ENCODE measurements at places on chromosomes 2 and 18. TPM values are rescaled to one million over a fixed set of nuclear protein-coding genes. Genes with fewer than 3 reads are reported as not detected.

EFR3B gene
- 1.5 TPM for total RNA-seq

DOK6 gene
- total RNA-seq: 1.2 TPM

CFAP53 gene
- not detected for total RNA-seq

FARSB gene
- total RNA-seq: 13.3 TPM

HRH4 gene
- not detected for total RNA-seq

TSHZ1 gene
- 23.3 TPM for total RNA-seq

CDH19 gene
- total RNA-seq: 18.2 TPM

- H3K27ac ChIP-seq: no peak overlapping the region
- H3K36me3 ChIP-seq: no peaks in the 10 kb centered on the region
- no peak for DNase-seq
- H3K4me3 ChIP-seq: no peak overlapping the region
- H3K27me3 ChIP-seq: no peaks in the 10 kb centered on the region
Observed at GRCh38 chr2:22626621-22627020, 758.4 kb upstream of the KLHL29 start.

DNA sequence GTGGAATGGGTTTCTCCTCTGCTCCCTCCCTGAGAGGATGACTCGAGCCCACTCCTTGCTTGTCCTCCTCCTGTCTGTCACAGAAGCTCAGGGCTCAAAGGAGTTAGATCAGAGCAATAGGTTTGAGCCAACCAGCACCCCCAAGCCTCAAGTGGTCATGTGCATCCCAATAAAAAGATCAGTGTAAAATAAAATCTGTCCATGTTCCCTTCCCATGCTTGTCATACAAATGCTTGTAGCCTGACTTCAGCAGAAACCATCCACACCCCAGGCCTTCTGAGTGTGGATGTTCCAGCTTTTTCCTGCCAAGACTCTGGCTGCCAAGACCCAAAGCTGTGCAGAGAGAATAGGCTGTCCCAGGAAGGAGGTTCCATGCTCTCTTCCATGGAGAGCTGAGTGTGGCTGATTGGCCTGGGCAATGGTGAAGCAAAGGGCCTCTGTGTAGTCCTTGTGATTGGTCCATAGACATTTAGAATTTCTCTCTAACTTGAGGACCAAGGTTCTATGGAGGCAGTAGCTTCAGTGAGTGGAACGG lies 67.4 kb downstream of the GYPC start:
- no peak overlapping the region for H3K4me3 ChIP-seq
- H3K27me3 ChIP-seq: no peaks in the 10 kb centered on the region
- no peak for DNase-seq
- peaks cover 12% of the 10 kb centered on the region for H3K4me1 ChIP-seq
- H3K27ac ChIP-seq: peak overlapping the region; percentile 12

DNA sequence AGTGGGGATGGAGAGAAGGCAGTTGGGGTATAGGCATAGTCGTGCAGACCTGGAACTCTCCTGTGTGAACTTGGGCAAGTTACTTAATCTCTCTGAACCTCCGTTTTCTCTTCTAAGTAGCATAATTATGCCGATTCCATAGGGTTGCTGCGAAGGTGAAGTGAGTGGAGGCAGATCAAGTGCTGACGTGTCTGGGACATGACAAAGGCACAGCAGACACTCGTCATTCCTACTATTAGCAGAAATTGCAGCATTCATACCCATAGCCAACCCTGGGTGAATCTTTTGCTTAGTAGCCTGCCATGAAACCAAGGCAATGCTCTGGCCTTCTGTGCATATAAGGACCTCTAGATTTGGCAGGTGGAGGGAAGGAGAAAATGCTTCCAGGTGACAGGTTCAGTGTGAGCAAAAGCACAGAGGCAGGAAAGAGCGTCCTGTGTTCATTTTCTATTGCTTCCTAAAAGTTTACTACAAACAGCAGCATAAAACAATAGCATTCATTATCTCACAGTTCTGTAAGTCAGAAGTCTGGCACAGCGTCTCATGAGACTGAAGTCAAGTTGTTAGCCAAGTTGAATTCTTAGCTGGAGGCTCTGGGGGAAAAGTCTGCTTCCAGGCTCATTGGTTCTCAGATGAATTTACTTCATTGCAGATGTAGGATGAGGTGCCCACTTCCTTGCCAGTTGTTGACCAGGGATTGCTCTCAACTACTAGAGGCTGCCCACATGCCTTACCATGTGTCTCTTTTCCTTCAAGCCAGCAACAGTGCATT lies 77.8 kb downstream of the CTIF start:
- peaks cover 10% of the 10 kb centered on the region for H3K36me3 ChIP-seq
- no peaks in the 10 kb centered on the region for H3K27me3 ChIP-seq
- H3K4me1 ChIP-seq: no peaks in the 10 kb centered on the region
- H3K27ac ChIP-seq: no peak overlapping the region
- no peak overlapping the region for H3K4me3 ChIP-seq

GRCh38 chr2:45823723-45824206 lies 172.3 kb downstream of the PRKCE start:
- H3K4me1 ChIP-seq: peaks cover 69% of the 10 kb centered on the region
- no peaks in the 10 kb centered on the region for H3K27me3 ChIP-seq
- no peak for DNase-seq
- H3K36me3 ChIP-seq: no peaks in the 10 kb centered on the region
- H3K4me3 ChIP-seq: no peak overlapping the region

DNA sequence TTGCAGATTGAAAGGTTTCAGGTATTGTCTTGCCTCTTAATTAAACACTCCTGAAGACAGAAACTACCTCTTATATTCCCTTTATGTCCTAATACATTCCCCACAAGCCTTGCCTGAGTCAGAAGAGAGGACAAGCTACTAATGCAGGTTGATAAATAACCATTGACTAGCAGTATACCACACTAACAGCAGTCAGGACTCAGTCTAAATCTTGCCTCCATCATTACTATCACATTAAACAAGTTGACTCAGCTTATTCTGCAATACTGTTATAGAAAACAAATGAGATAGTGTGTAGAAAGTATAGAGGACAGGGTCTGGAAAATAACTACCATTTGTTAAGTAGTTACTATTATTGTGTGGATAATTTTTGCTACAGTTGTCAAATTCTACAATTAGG lies 63.8 kb downstream of the TTC21B start:
- no peak for DNase-seq
- no peak overlapping the region for H3K27ac ChIP-seq
- H3K36me3 ChIP-seq: peaks cover 11% of the 10 kb centered on the region
- peaks cover 21% of the 10 kb centered on the region for H3K4me1 ChIP-seq

DNA sequence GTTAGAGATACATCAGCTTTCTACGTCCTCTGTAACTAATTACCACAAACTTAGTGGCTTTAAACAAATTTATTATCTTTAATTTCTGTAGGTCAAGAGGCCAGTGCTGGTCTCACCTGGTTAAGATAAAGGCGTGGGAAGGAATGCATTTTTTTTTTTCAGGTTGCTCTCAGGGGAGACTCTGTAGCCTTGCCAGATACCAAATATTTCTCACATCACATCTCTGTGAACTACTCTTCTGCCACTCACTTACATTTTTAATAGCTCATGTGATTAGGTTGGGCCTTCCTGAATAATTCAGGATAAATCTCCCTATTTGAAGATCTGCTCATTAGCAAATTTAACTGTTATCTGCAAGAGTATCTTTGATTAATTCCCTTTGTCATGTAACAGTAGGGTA lies 214.6 kb downstream of the CBLN2 start:
- H3K36me3 ChIP-seq: no peaks in the 10 kb centered on the region
- no peaks in the 10 kb centered on the region for H3K27me3 ChIP-seq
- H3K4me3 ChIP-seq: no peak overlapping the region
- DNase-seq: no peak

- H3K27me3 ChIP-seq: no peaks in the 10 kb centered on the region
- H3K27ac ChIP-seq: peak overlapping the region; percentile 76
- peak overlapping the region; percentile 60 for H3K4me3 ChIP-seq
- peak; percentile 85 for DNase-seq
- no peaks in the 10 kb centered on the region for H3K36me3 ChIP-seq
Observed at GRCh38 chr2:224038049-224038829, 847 bp downstream of the SERPINE2 start.

DNA sequence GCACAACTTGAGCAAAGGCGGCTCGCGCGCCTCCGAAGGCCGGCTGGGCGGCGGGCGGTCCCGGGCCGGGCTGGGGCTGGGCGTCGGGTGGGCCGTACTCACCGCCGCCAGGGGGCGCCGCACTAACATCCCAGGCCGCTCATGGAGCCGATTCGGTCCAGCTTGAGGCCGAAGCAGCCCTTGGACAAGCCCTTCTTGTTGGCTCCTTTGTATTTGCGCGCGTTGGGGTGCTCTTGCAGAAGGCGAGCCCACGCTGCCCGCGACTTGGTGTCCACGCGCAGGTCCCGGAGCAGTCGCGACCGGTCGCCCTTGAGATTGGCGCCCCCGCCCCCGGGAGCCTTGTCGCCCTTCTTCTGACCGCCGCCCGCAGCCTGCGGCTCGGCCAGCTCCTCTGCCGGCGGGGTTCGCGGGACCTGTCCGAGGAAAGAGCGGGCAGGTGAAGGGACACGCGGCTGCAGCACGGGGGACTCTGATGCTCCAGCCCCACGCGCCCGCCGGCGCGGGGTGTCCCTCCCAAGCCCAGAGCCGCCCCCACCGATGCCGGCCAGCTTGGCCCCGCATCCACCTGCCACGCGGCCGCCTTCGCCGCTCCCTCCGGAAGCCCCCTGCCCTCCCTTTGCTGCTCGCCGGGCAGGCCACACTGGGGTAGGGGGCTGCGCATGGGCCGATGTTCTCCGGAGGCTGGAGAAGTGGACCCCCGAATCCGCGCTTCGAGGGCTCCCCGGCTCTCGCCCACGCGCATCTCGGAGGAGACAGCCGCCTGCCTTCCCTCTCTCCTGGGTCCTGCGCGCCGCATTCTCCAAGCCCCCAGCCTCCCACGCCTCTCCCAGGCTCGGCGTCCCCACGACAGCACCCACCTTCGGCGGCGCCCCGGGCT lies 655 bp downstream of the NPPC start:
- H3K27ac ChIP-seq: no peak overlapping the region
- peaks cover 20% of the 10 kb centered on the region for H3K4me1 ChIP-seq
- H3K36me3 ChIP-seq: no peaks in the 10 kb centered on the region
- H3K27me3 ChIP-seq: no peaks in the 10 kb centered on the region
- DNase-seq: no peak

GRCh38 chr2:71243634-71244301 lies 16.9 kb upstream of the PAIP2B start:
- no peak overlapping the region for H3K4me3 ChIP-seq
- DNase-seq: no peak
- no peak overlapping the region for H3K27ac ChIP-seq
- H3K27me3 ChIP-seq: no peaks in the 10 kb centered on the region
- peaks cover 12% of the 10 kb centered on the region for H3K4me1 ChIP-seq

DNA sequence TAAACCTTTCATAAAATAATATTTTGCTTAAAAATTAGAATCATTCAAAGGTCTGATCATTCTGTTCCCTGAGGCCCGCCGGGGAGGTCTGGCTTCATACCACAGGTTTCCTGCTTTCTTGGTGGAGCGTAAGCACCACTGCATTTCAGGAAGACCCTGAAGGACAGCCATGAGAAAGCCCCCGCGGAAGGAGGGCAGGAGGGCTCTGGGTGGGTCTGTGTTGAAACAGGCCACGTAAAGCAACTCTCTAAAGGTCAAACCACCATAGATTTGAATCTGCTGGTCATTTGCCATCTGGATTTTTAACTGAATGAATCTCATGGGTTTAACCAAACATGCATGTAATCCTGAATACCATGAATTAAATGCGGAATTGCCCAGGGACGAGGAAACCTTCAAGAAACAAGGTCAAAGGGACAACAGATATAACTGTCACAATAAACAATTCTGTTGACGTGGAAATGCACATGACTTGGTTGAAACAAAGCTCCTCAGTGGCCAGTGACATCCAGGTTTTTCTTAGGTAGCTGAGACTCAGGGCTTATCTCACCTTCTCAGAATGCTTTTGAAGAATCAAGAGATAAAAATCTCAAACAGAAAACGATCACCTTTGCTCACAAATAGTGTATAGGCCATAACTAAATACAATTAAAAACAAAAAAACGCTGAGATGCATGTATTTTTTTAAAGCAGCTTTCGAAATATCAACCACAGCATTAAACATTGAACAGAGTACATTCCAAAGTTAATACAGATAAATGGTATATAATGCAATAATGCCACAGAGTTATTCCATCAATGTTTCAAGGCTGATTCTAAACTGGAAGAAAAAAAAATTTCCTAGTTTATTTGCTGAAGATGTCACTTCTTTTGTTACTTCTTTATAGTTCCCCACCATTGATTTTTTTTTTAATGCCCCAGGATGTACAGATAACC lies 193.2 kb downstream of the BCL2 start:
- H3K4me1 ChIP-seq: peaks cover 3% of the 10 kb centered on the region
- no peak for DNase-seq
- H3K27me3 ChIP-seq: no peaks in the 10 kb centered on the region
- no peak overlapping the region for H3K27ac ChIP-seq
- no peak overlapping the region for H3K4me3 ChIP-seq
- H3K36me3 ChIP-seq: no peaks in the 10 kb centered on the region

GRCh38 chr2:211864328-211864727 lies 674.3 kb downstream of the ERBB4 start:
- no peaks in the 10 kb centered on the region for H3K4me1 ChIP-seq
- no peaks in the 10 kb centered on the region for H3K27me3 ChIP-seq
- H3K27ac ChIP-seq: no peak overlapping the region
- H3K36me3 ChIP-seq: no peaks in the 10 kb centered on the region

- H3K27ac ChIP-seq: no peak overlapping the region
- no peak for DNase-seq
- no peaks in the 10 kb centered on the region for H3K27me3 ChIP-seq
- peaks cover 24% of the 10 kb centered on the region for H3K4me1 ChIP-seq
- H3K36me3 ChIP-seq: no peaks in the 10 kb centered on the region
- no peak overlapping the region for H3K4me3 ChIP-seq
Observed at GRCh38 chr2:33090553-33091134, 143.9 kb downstream of the LTBP1 start.

GRCh38 chr2:29281086-29281915 lies 166.1 kb downstream of the CLIP4 start:
- no peaks in the 10 kb centered on the region for H3K4me1 ChIP-seq
- H3K4me3 ChIP-seq: no peak overlapping the region
- DNase-seq: no peak
- H3K36me3 ChIP-seq: no peaks in the 10 kb centered on the region
- H3K27me3 ChIP-seq: no peaks in the 10 kb centered on the region

GRCh38 chr2:10385501-10385900 lies 62.6 kb downstream of the ODC1 start:
- H3K27me3 ChIP-seq: no peaks in the 10 kb centered on the region
- no peak overlapping the region for H3K4me3 ChIP-seq
- no peak overlapping the region for H3K27ac ChIP-seq

- no peak overlapping the region for H3K4me3 ChIP-seq
- no peak overlapping the region for H3K27ac ChIP-seq
- H3K36me3 ChIP-seq: no peaks in the 10 kb centered on the region
- no peaks in the 10 kb centered on the region for H3K4me1 ChIP-seq
Observed at GRCh38 chr2:187874786-187875185, 320.6 kb upstream of the TFPI start.

Data from vagina (tissue), 2 donors.